Esophagus muscularis mucosa (tissue), 4 donors: ENCODE measurements at places on chromosomes 5 and 9.

GRCh38 chr9:70535546-70536323 lies 121.3 kb upstream of the KLF9 start:
- DNase-seq: no peak

GRCh38 chr5:57653636-57654290 lies 171.2 kb upstream of the ACTBL2 start:
- no peak for DNase-seq

DNA sequence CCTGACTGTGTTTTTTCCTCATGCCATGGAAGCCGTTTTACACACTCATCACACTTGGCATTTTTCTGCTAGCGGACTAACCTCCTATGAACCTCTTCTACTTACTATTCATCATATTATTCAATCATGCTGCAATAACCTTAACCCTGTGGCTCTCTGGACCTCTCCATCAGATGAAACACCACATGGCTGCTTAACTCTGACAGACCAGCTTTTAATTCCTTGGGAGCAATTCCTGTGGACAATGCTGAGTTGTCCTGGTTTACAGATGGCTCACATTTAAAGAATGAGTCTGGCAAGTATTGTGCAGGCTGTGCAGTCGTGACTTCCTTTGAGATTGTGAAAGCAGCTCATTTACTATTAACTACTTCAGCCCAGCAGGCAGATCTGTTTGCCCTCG lies 9.0 kb downstream of the OR1J1 start:
- DNase-seq: no peak

DNA sequence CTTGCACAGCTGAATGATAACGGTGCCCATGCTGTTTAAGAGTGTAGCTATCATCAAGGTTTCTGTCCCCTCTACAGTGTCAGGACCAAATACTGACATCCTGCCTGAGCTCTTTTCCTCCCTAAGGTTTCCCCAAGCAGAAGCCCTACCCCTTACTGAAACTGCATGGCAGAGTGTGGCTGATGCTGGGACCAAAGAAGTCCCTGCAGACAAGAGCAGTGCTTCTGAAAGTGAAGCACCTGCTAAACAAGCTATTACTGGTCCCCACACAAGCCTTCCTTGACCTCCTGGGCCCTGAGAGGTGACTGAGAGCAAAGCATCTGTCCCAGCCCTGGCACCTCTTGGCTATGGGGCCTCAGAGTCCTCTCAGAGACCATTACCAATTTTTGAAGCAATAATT lies 56.1 kb downstream of the CFAP90 start:
- no peak for DNase-seq

GRCh38 chr9:90795084-90795483 lies 6.5 kb upstream of the SYK start:
- no peak for DNase-seq

DNA sequence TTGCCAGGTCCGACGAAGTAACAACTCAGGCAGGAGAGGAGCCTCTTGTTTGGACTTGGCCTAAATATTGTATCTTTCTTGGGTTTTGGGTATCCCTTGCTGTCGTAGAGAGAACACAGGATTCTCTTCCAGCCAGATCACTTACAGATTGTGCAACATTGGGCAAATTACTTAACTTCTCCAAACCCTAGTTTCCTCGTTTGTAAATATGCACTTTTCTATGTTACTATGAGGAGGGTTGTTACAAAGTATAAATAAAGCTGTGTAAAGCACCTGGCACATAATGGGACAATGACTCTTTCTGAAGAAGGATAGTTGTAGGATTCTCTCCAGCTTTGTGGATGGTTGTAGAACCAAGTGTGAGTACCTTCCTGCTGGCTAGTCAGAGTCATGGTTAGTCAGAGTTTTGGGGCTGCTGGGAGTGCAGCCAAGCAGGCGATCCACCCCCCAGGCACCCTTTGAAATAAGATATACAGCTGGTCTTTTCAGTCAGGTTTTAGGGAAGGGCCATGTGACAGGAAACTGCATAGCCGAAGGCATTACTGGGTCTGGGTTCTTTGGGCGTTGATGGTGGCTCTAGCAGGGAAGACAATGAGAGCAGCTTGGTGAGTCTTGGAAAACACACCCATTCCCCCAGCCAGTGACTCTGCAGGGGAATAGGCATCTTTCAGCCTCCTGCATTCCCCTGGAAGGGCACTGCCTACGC lies 49.9 kb upstream of the GDNF start:
- DNase-seq: no peak

- peak; percentile 86 for DNase-seq
Measured at GRCh38 chr5:85334-85995, 6.5 kb upstream of the PLEKHG4B start.

- no peak for DNase-seq
Measured at GRCh38 chr9:136606687-136607333, 55.9 kb upstream of the EGFL7 start.
